Hindlimb muscle (tissue), 1 donor: ENCODE measurements at places on chromosomes 2 and 18. TPM values are rescaled to one million over a fixed set of nuclear protein-coding genes. Genes with fewer than 3 reads are reported as not detected.

GRCh38 chr2:11514081-11514730 lies 19.6 kb upstream of the GREB1 start:
- DNase-seq: no peak

- DNase-seq: no peak
Observed at GRCh38 chr2:181454686-181455450, 2.3 kb upstream of the ITGA4 start.

Gene TFCP2L1
- polyA plus RNA-seq: 0.22 TPM

DNA sequence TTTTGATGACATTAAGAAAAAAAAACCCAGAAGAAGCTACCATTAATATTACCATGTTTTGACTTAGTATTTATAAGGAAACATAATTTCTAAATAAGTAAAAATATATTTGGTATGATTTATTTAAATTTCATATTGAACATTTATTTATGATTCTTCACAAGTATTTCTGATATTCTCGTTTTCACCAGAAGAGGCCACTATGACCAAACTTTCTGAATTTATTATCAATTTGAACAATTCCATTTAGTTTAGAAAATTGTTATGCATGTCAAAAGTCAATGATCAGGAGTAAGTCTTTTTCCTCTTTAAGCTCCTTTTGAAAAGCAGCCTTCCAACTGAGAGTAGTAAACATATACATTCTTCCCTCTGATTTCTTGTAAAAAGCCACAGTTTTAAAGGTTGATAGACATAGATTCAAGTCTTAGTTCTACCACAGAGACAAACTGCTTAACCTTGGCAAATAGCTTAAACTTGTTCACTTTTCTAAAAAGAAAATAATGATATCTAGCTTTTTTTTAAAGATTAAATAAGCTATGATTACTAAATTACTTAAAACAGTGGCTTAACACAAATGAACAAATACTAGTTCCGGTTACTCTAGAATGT lies 329.9 kb downstream of the TRIB2 start:
- no peak for DNase-seq

DNA sequence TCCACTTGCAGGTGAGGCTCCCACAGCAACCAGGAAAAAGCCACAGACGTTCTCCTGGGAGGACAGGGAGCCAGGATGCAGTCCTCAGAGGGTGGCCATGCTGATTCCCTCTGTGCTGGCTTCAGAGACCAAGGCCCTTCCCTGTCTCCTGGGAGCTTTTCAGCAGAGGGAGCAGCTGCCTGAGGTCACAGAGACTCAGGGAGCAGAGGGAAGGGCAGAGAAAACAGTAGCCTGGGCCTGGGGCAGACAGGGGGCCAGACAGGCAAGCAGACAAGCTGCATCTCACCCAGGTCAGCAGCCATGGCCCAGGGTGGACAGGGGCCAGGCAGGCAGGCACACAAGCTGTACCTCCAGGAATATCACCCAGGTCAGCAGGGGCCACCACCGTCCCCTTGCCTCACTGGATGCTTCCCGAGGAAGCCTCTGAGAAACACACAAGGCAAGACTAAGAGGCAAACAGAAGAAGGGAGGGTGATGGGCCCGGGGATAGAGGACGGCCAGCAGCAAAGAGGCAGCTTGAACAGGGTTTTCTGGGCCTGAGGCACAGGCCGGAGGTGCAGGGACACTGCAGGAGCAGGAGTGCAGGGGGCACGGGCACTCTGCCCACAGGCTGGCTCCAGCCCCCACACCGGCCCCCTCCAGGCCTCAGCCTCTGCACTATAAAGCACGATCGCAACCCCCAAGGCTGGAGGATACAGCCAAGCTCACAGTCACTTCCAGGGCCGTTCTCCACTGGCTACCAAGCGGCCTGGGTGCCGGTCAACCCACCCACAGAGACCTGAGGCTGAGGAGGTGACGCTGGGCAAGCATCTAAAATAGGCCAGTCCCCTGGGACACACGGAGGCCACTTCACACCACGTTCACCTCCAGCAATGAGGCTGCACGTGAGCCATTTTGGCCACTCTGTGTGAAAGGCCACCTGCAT lies 6.1 kb downstream of the SLC66A2 start:
- no peak for DNase-seq

GRCh38 chr2:64124571-64124970 lies 19.6 kb downstream of the PELI1 start:
- DNase-seq: no peak

- DNase-seq: no peak
Observed at GRCh38 chr18:37684590-37684989, 119.0 kb upstream of the CELF4 start.

GRCh38 chr18:76374330-76375281 lies 120.4 kb downstream of the ZNF516 start:
- no peak for DNase-seq

DNA sequence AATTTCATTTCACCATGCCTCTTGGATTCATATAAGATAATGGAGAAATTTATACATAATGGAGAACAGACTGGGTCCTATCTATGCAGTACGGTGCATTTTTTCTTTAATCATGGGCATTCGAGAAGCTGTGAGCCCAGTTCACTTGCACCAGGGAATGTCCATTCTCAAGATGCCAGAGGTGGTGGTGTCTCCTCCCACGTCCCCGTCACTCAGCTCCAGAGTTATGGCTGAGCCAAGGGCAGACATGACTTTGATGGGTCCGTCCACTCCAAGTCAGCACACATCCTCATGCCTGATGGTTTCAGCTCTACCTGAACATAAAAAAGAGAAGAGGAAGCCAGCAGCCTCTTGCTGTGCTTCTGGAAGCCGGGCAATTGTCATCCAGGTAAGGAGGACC lies 42.1 kb upstream of the CREG2 start:
- DNase-seq: no peak

GRCh38 chr18:2654928-2655177 lies 673 bp upstream of the SMCHD1 start:
- DNase-seq: no peak

DNA sequence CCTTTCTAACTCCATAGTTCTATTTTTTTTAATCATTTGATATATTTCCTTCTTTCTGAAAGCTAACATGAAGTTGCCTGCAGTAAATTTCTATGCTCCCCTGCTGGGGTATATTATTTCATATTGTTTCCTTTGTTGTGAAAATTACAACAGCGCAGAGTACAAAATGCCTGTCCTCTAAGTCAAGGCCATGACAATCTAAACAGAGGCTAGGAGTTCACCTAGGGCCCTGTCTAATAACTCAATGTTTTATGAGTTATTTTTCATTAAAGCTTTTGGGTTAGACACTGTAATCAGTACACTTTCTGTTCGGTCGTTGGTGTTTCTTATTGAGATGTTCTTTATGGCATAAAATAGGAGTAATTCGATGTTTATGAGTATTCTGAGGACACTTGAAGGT lies 111.2 kb downstream of the OSR1 start:
- DNase-seq: no peak

Gene LYG2
- polyA plus RNA-seq: 0.25 TPM
